Regular cardiac myocyte (primary cell): ENCODE measurements at places on chromosomes 13 and 19. TPM values are rescaled to one million over a fixed set of nuclear protein-coding genes. Genes with fewer than 3 reads are reported as not detected.

Gene APOC1
- 1.3 and 3.4 TPM in 2 replicates for total RNA-seq

Gene CEACAM16
- total RNA-seq: under 0.01 TPM in 1 of 2 replicates, not detected in the other

Gene LSR
- total RNA-seq: 0.28 and 1.7 TPM in 2 replicates

Gene ZNF440
- 9.4 and 12.1 TPM in 2 replicates for total RNA-seq

Gene LRRC25
- under 0.01 TPM in 1 of 2 replicates, not detected in the other for total RNA-seq

Gene CPB2
- total RNA-seq: not detected in 2 replicates

Gene CPT1C
- total RNA-seq: 13.0 and 15.5 TPM in 2 replicates

Gene CDX2
- total RNA-seq: not detected in 2 replicates

Gene MYH14
- total RNA-seq: under 0.01 TPM in 1 of 2 replicates, not detected in the other

Gene TNNI3
- total RNA-seq: not detected in 2 replicates

Gene ZNF540
- total RNA-seq: 0.19 and 2.3 TPM in 2 replicates

Gene LILRB1
- total RNA-seq: not detected in 2 replicates

Gene WTIP
- total RNA-seq: 30.7 and 40.6 TPM in 2 replicates

Gene NPHS1
- total RNA-seq: not detected in 2 replicates

Gene PCP2
- not detected in 2 replicates for total RNA-seq

Gene POU2F2
- 0.19 and 0.56 TPM in 2 replicates for total RNA-seq

Gene ERICH4
- total RNA-seq: not detected in 2 replicates

Gene ZNF285
- total RNA-seq: 3.1 and 3.4 TPM in 2 replicates

Gene LGALS4
- total RNA-seq: under 0.01 TPM in 1 of 2 replicates, not detected in the other

Gene MPV17L2
- total RNA-seq: 12.1 and 22.0 TPM in 2 replicates

Gene PTBP1
- 56.9 and 163 TPM in 2 replicates for total RNA-seq

Gene PRODH2
- not detected in 2 replicates for total RNA-seq

Gene CLEC17A
- total RNA-seq: under 0.01 TPM in 2 replicates

Gene PLEKHA4
- total RNA-seq: 5.6 and 10.4 TPM in 2 replicates

Gene MATK
- under 0.01 TPM in 1 of 2 replicates, not detected in the other for total RNA-seq

Gene ZBTB32
- total RNA-seq: not detected in 2 replicates

Gene MAG
- 0.96 TPM in 1 of 2 replicates, not detected in the other for total RNA-seq

Gene POSTN
- total RNA-seq: 564 and 1,285 TPM in 2 replicates

Gene SHISA7
- total RNA-seq: not detected in 2 replicates

Gene ZNF69
- 10.0 and 12.1 TPM in 2 replicates for total RNA-seq

Gene PGLYRP1
- total RNA-seq: not detected in 2 replicates

Gene KCNN4
- 3.8 and 4.5 TPM in 2 replicates for total RNA-seq

Gene NLRP9
- total RNA-seq: not detected in 2 replicates

Gene LILRB5
- not detected in 2 replicates for total RNA-seq

Gene PRSS57
- not detected in 2 replicates for total RNA-seq

Gene RPL36
- 522 and 545 TPM in 2 replicates for total RNA-seq

Gene ZNF264
- 24.9 and 38.3 TPM in 2 replicates for total RNA-seq

Gene ZSCAN18
- 30.1 and 76.4 TPM in 2 replicates for total RNA-seq

Gene TTC9B
- total RNA-seq: not detected in 2 replicates

Gene KLK4
- total RNA-seq: not detected in 2 replicates

Gene FXYD1
- 0.58 and 1.4 TPM in 2 replicates for total RNA-seq

Gene ACP7
- total RNA-seq: 0.56 and 1.7 TPM in 2 replicates

Gene CEACAM8
- total RNA-seq: not detected in 2 replicates

Gene ZNF428
- 28.2 and 35.0 TPM in 2 replicates for total RNA-seq

Gene UTP14C
- total RNA-seq: 18.6 TPM in 2 replicates

Gene CLPTM1
- 37.4 and 40.3 TPM in 2 replicates for total RNA-seq

Gene CELF5
- total RNA-seq: not detected in 2 replicates

Gene ENOX1
- total RNA-seq: 2.1 and 10.1 TPM in 2 replicates

Gene SIGLEC6
- not detected in 2 replicates for total RNA-seq

Gene KLK7
- total RNA-seq: not detected in 2 replicates

Gene LGALS7
- total RNA-seq: not detected in 2 replicates
